Kidney capillary endothelial cell (primary cell): ENCODE measurements at places on chromosomes 5 and 9.

DNA sequence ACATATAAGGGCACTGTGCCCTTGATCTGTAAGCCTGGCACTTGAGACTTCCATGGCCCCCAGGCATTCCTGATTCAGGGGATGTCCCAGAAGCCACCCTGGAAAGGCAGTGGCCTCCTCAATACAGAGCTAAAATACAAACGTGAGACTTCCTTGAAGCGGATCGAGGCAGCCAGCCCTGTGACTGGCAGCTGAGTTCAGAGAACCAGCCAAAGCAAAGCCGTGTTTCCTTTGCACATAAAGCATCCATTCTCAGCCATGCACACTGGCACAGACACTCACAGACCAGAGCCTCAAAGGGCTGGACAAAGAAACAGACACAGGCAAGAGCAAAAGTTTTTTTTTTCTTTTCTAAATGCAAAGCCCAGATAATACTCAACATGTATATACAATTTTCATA is 18.8 kb upstream of the CPEB4 start:
- DNase-seq, result no peak

DNA sequence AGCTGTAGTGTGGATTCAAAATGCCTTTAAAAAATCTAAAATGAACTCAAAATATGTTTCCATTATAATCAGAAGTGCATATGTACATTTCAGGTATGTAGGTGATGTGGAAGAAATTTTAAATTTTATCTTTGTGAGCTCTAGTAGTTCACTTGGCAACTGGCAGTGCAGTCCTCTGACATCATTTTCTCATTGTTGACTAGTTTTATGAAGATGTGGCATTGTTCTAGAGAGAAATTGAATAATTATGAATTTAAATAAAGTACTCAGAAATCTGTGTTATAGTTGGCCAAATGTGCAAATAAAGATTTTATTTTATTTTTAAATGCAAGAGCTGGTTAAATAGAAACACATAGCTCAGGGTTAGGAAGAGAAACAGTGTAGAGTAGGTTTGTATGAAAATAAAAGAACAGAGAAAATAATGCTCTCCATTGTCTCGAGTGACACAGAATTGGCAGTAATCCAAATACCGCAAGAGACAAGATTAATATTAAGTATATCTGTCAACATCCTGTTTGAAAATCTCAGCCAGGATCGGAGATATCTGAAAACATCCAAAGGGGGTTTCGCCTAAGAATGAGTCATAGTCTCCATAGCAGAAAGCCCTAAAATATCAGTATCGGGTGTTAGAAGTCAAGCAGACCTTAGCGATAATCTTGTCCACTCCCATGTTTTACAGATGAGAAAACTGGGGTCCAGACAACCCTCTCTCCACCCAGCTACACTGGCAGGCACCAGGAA is 189.4 kb downstream of the CCDC192 start:
- DNase-seq, result peak; percentile 81

GRCh38 chr5:83340511-83340918 is 131.0 kb upstream of the VCAN start:
- DNase-seq, result no peak

- no peak for DNase-seq
These were observed 134.0 kb downstream of the FOXD1 start for GRCh38 chr5:73314395-73315257.

GRCh38 chr5:173907686-173908371 is 19.7 kb downstream of the CPEB4 start:
- DNase-seq, result no peak

DNA sequence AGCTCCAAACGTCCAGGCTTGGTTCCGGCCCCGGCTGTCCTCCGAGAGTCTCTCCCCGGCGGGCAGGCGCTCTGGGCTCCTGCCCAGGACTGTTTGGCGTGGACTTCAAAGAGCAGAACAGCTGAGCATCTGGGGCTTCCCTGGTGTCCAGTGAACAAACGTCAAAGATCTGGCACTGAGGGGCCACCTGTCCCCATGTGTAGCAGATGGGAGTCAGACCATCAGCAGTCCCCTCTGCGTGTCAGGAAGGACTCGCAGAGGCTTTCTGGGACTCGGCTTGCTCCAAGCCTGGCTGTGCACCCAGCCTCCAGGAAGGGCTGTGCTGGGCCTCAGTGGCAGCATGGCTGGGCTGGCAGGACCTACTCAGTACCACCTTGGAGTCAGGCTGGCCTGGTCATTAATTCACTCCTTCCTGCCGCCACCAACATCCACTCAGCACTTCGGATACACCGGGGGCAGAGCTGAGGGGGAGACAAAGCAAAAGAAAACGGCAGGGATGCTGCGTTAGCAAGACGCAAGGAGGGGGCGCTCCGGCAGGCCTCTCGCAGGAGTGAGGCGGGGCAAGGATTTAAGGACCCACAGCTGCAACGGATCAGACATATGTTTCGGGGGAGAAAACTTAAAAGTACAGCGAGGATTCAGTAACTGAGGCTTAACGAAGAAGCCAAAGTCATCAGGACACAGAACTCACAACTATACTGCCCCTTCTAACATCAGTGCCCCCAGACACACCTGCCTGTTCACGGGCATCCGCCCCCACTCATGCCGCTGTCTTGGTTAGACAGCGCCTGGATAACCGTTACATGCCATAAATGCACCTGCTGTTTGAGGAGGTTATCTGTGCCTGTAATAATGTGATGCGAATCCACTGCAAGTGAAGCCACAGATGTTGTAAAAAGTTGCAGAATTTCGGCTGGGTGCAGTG is 164.5 kb upstream of the PHYKPL start:
- DNase-seq, result no peak

DNA sequence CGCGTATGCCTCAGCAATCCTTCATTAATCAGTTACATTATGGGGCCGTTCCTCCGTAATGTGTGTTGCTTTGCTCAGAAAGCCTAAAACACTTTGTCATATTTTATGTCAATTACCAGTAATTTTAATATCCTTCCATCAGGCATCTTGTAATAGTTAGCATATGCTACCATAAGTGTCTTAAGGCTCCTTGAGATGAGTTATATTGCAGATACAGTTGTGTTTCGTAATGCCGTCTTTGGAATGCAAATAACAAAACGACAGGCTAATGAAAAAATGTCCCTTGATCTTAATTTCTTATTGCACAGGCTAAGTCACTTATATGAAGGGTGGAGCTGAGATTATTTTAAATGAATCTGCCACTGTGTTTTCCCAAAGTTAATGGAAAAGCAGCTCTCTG is 50.5 kb downstream of the TBCA start:
- DNase-seq, result no peak

- DNase-seq, result no peak
These were observed 50.2 kb downstream of the PSMB7 start for GRCh38 chr9:124365036-124365435.

DNA sequence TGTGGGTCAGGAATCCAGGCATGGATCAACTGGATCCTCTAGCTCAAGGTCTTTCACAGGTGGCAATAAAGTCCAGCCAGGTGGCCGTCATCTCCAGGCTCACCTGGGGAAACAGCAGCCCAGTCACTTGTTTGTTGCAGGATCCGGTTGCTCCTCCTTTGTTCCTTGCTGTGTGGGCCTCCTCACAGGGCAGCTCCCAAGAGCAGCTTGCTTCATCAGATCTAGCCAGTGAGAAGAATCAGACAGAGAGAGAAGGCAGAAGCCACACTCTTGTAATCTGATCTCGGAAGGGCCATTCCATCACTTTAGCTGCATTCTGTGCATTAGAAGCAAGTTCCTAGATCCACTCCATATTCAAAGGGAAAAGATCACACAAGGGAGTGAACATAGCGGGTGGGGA is 3.2 kb upstream of the HSD17B3 start:
- DNase-seq, result no peak

DNA sequence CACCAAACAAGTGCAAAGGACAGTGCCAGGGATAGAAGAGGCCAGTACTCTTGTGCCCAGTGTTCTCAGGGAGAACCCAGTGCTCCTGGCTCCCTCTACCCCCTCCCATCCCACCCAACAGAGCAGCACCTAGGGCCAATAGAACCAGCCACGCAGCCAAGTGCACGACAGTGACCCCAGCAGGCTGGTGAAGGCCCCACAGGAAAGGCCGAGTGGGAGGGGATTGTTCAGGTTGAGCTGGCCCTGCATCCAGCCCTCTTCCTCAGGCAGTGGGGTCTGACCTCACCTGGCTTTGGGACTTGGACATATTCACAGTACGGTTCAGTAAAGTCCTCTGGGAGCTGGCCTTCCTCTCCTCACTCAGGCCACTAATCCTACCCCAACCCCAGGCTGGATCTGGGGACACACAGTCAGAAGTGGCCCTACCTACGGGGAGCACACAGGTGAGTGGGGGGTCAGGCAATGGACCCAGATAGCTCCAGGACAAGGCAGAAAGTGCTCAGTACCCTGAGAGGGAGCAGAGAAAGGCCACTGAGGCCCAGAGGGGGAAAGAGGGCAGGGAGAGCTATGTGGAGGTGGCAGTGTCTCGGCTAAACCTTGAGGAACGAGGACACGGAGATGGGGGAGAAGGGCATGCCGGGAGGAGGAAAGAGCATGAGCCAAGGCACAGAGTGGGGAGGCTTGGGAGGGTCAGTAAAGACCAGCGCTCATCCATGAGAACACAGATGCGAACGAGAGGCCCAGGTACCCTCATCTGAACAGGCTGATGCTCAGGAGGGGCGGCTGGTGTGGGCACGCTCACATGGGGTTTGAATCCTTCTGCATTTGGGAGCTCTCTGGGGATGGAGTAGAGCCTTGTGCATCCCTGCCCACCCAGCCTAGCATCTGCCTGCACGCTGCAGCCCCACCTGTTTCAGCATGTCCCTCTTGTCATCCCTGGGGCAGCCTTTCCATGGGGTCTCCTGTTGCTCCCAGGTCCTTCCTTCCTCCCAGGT is 25.6 kb downstream of the POLR1E start:
- DNase-seq, result no peak

- DNase-seq, result peak; percentile 92
These were observed 655.2 kb upstream of the RIOK2 start for GRCh38 chr5:97838214-97838613.

DNA sequence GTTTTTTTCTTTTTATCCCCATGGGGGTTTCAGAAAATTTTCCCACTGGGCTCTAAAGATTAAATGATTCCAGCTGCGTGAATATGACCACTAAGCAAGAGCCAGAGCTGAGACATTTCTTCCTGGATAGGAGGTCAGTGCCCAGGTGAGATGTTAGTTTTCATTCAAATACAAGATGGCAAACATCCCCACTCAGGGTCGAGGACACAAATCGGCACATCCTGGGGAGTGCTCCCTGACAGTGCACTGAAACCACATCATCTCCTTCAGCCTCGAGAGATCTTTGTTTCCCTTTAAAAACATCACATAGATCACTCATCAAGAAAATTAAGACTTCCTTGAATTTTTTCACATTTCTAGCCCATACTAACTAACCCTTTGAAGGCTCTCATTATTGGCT is 273.2 kb upstream of the PANK3 start:
- no peak for DNase-seq

GRCh38 chr5:146340260-146341081 is 1.8 kb downstream of the POU4F3 start:
- DNase-seq, result peak; percentile 53

DNA sequence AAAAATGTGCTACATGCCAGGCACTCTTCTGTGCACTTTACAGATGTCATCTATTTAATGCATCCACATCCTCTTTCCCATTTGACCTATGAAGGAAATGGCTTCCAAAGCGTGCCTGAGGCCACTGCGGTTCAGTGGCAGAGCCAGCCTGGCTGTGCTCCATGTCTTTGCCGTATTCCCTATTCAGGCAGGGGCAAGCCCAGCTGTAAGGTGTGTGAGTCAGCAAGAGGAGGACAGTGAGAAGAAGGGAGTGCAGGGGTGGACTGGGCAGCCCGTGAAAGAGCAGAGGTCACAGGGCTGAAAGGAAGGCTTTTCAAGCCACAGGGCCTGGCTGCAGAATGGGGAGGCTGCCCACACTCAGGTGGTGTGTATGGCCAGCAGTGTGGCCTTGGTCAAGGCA is 91.7 kb downstream of the HRH2 start:
- no peak for DNase-seq

- DNase-seq, result no peak
These were observed 378.2 kb downstream of the ACTL7B start for GRCh38 chr9:108477529-108478006.

DNA sequence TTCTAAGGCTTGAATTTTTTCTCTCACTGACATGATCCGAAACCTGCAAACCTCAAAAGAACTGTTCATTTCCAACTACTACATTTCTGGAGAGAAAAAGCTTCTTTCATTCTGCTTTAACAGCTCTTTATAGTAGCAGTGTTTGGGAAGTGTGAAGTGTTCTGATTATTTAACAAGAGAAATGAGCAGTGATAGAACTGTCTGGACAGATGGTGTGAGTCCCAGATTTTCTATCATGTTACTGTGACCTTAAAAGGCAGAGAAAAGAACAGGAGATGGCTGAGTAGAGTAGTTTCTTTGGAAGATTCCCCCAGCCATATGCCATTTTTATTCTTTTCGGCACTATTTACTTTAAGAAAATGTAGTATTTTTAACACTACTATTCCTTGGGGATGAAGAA is 41.3 kb upstream of the TAL2 start:
- no peak for DNase-seq

DNA sequence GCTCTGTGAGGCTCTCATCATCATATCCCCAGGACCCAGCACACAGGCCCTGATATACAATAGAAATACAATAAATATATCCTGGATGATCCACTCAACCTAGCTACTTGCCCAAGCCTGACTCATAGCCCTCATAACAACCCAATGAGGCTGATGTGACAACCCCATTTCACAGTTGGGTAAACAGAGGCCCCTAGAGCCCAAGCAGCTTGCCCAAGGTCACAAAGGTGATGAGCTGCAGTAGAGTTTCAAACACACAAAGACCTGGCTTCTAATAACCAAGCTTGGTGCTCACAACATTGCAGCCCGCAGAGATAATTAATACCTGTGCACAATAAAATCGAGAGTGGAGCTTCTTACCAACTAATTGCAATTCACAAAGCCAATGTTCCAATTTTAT is 3.2 kb upstream of the AKNA start:
- no peak for DNase-seq

DNA sequence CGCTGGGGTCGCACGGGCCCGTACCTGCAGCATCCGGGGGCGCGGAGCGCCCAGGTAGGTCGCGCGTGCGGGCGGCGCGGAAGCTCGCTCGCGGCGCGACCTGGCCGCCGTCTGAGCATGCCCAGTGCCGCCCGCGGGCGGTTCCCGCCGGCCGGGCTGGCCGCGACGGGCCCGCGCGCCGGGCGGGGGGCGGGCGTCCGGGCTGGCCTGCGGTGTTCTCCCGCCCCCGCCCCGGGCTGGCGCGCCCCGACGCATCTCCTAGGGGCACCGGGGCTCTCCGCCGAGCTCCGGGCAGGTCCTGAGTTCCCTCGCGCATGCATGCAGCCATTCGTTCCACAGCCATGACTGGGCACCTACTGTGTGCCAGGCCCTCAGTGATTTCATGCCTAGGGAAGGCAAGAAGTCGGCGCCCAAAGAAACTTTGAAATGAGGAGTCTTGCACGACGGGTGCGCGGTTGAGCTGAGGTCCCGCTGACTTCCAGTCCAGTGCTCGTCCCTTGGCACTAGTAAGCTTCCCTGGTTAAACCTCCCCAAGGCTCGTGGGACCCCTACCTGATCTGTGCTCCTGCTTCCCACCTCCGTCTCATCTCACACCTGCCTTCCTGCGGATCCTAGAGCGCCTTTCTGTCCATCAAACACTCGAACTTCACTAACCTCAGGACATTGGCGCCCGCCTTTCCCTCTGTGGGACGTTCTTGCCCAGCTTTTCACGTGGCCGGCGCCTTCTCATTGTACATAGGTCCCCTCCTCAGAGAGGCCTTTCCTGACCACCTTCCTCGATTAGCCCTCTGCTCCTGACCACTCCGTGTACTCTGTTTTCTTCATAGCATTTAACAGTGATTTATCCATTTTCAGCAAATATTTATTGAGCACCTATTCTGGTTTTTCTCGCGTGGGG is at the start of gene PTPN3:
Gene PTPN3 (minus strand): TSS at position 113 of the 898 bp plus-strand sequence. CDS start 34,873 bp downstream, outside the sequence.
- no peak for DNase-seq
